ENCODE measurements at places on chromosomes 3 and 15.

DNA sequence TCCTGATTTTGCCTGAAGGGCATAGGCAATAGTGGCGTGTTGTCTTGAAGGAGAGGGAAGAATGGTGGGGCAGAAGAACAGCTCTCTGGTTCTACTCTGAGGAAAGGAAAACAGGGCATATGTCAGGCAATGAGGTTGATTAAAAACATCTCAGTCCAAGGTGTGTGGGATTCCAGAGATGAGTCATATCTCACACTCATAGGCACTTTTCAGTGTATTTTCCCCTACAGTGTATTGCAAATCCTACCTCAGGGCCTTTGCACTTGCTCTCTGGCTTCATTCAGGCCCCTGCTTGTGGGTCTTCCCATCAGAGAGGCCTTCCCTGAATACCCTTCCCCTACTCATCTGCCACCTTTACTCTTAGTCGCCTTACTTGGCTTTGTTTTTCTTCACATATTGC is 107.8 kb downstream of the SLCO3A1 start:
- no peak for DNase-seq

- DNase-seq, result no peak
Measured at GRCh38 chr3:134644731-134645514, 5.9 kb downstream of the KY start.

DNA sequence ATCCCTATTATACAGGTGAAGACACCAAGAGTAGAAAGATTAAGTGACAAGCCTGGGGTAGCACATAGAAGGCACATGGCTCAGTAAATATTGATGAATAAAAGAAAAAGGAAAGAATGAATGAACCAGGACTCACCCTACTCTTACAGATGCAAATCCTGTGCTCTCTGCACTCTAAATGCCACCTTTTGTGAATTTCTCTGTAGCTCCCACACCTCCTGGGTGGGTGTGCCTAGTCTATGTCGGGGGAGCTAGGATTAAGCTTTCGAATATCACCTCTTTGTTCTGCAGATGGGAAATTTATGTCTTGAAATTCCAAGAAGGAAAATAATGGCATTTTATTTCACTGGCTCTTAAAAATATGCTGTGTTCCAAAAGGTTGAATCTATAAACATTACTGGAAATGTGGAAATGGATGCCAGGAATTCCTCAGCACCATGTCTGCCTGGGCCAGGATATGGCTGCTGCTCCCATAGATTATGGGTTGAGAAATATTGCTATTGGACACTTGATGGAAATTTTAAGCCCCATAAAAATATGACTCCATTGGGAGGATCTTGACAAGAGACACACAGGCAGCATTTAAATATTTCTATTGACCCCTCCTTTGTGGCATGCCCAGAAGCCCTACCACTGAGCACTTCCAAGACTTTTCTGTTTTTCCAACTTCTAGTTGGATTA is 43.3 kb downstream of the CCNB2 start:
- no peak for DNase-seq

GRCh38 chr15:85365980-85366379 is 14.4 kb upstream of the AKAP13 start:
- DNase-seq, result no peak

GRCh38 chr3:46859001-46859710 is 4.1 kb downstream of the MYL3 start:
- no peak for DNase-seq

GRCh38 chr15:39165020-39165706 is 415.7 kb upstream of the THBS1 start:
- DNase-seq, result no peak

- DNase-seq, result no peak
Measured at GRCh38 chr15:59378855-59379254, 6.2 kb upstream of the MYO1E start.

- no peak for DNase-seq
Measured at GRCh38 chr3:172096881-172097420, 57.6 kb downstream of the FNDC3B start.

DNA sequence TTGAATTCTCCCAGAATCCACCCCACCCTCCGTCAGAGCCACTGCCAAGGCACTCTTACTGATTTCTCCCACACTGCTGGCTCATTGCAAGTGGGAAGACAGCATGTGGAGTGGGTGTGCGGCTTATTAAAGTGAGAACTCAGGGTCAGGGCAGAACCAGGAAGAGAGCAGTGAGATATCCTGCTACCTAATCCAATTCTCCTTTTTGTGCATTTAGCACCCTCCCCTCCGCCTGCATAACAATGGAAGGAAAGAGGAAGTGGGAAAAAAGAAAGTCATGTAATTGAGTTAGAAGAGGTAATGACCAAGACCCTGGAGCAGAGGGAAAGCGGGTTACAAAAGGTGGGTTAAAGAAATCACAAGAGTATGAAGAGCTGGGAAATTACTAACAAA is 27.8 kb upstream of the PIK3CB start:
- DNase-seq, result peak; percentile 40

- no peak for DNase-seq
Measured at GRCh38 chr3:67094167-67094566, 96.1 kb downstream of the KBTBD8 start.

DNA sequence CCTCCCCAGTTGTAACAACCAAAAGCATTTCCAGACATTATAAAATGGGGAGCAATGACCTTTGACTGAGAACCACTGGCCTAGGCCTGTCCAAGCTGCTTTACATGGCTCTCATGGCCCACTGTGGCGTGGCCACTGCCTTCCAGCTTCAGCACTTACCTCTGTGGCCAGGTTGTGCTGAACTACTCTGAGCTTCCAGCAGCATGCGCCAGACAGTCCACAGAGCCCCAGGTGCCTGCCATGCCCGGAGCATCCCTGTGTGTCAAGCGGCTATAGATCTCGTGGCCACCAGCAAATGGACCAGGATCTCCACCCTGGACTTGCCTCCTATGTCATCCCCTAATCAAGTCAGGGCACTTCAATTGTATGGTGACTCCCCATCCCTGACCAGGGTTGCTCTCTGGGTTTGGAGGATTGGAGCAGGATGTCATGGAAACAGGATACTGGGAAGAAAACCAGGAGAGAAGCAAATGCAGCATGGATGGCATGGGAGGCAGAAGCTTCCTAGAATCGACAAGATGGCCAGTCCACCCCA is 199.7 kb downstream of the UACA start:
- no peak for DNase-seq

- DNase-seq, result no peak
Measured at GRCh38 chr3:197428117-197428801, 127.5 kb downstream of the BDH1 start.

DNA sequence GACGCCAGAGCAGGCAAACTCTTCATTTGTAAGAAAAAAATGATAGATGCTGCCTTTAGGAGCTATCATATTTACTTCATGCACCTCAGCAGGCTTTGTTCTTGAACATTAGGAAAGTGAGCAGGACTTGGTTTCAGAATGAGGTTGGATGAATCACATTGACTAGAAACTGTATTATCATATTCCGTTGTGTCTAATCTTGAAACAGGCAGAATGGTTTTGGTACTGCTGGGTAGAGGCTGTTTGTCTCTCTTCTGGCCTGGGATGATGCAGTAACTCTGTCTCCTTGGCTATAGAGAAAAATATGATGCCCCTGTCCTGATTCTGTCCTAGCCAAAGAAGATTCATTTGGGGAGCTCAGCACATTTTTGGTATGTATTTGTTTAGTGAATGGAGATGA is 344.2 kb upstream of the GRM7 start:
- no peak for DNase-seq

DNA sequence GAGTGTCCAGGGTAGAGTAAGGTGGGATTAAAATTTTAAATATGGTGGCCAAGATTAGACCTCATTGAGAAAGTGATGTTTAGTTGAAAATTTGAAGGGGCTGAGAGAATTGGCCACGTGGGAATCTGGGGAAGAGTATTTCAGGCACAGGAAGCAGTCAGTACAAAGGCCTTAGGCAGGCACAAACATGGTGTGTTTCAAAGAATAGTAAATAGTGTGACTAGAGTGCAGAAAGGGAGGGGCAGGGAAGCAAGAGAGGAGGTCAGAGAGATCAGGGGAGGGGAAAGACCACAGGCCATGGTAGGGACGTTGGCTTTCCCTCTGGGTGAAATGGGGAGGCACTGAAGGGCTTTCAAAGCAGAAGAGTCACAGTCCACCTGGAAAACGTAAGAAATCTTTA is 36.6 kb upstream of the POMGNT2 start:
- no peak for DNase-seq

DNA sequence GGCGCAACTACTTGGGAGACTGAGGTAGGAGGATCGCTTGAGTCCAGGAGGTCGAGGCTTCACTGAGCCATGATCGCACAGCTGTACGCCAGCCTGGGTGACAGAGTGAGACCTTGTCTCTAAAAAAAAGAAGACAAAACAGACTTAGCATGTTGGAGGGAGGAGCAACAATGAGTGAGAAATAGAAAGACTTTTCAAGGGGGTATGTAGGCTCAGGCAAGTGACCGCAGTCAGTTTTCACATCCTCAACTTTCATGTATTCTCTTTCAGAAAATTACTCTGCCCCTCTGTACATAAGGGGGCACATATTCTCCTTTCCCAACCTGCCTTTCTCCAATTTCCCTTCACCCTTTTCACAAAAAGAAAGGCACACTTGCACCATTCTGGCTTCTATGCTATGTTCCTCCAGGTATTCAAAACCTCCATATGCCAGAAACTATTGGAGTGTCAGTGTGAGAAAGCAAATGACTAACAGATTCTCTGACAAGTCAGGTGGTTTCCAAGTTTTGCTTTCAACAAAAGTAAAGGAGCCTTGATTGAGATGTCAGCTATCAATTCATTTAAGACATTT is 7.6 kb downstream of the NSUN3 start:
- no peak for DNase-seq

DNA sequence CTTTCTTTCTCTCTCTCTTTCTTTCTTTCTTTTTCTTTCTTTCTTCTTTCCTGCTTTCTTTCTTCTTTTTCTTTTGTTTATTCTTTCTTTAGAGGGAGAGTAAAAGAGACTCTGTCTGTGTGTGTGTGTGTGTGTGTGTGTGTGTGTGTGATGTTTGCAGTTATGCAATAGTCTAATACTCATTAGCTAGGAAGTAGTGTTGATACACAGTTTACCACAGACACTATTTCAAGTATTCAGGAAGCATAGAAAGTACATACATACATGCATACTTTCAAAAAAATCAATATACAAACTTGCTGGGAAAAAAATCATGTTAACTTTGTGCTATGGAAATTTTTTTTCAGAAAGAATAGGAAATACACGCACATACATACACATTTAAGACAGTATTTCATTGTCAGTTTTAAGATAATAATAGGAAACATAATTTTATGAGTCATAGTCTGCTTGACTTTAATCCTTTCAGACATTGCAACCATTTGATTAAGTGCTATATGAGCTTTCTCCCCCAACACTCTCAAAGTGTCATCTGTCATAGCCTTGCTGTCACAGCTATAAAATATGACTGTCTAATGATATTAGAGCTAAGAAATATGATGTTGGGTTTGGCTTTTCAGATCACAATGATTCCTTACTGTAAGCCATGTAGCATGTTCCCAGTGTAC is 74.9 kb upstream of the EPHA3 start:
- DNase-seq, result no peak

- no peak for DNase-seq
Measured at GRCh38 chr3:123085293-123085931, 18.6 kb downstream of the PDIA5 start.

DNA sequence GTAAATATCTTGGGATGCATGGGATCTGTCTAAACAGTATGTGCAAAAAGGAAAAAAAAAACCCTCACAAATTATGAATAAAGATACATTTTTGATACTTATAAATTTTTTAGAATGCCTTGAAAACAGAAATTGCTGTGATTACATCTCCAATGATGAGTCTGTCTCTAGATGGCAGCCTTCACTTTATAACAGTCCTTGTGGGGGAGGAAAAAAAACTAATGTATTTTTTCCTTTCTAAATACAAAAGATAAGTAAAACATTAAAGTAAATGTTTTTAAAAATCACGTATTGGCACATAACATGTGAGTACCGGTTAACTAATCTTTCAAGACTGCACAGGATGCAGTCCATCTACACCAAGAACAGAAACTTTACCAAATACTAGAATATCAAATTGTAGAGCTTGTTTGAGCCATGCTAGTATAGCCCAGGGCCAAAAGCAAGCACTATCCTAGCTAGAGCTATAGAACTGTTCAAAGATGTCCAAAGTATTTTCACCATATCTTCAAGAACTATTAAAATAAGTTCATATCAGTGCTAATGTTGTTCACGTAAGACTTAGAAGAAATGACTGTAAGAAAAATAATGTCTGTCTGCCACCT is 206.4 kb downstream of the STAG1 start:
- peak; percentile 79 for DNase-seq

GRCh38 chr3:195876297-195877064 is 31.9 kb downstream of the TNK2 start:
- DNase-seq, result no peak

- peak; percentile 88 for DNase-seq
Measured at GRCh38 chr3:142723968-142724681, at the start of gene TRPC1. TRPC1 (plus strand) TSS chr3:142724034; CDS start chr3:142724560, 526 bp downstream.

GRCh38 chr15:72229076-72229946 is 1.7 kb downstream of the PKM start:
- peak; percentile 22 for DNase-seq

- no peak for DNase-seq
Measured at GRCh38 chr3:168707900-168708299, 612.2 kb upstream of the GOLIM4 start.

GRCh38 chr3:160098926-160099626 is 110.4 kb downstream of the IL12A start:
- DNase-seq, result no peak

DNA sequence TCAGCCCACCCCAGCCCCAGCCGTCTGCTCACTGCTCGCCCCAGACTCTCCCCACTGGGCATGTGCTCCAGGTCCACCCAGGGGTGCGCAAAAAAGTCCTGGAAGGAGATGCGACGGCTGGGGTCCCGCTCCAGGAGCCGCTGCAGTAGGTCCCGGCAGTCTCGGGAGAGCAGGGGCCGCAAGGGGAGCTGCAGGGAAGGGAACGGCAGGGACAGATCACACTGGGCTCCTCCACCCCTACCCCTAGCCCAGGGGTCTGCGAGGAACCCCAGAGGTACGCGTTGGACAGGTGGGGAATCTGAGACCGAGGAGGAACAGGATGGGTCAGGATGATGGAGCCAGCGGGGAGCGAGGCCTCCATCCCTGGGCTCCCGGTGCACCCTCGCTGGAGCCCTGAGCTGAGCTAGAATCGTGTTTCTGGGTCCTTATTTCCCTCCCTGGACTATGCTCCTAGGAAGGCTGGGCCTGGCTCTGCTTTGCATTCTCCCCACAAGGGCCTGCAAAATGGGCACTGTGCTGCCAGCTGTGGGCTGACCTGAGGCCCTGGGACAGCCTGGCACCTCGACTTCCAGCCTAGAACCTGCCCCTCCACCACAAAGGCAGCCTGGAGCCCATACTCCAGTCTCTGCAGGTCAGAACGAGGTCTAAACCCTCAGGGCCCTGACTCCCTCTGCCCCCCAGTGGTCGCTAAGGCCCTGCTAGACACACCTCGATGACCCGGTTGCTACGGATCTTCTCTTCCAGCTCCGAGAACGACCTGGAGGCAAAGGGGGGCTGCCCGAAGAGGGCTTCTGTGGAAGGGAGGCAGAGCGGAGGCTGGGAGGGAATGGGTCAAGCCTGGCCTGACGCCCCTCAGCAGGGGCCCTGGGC is 3.2 kb downstream of the ULK3 start:
- no peak for DNase-seq

- no peak for DNase-seq
Measured at GRCh38 chr15:57646087-57646486, 54.4 kb downstream of the MYZAP start.

- no peak for DNase-seq
Measured at GRCh38 chr15:23387621-23388190, 33.2 kb downstream of the GOLGA8S start.
